ENCODE measurements at places on chromosomes 6 and 20. TPM values are rescaled to one million over a fixed set of nuclear protein-coding genes. Genes with fewer than 3 reads are reported as not detected.

The PRDM13 gene
- not detected for polyA plus RNA-seq

The PRPF6 gene
- 88.8 TPM for polyA plus RNA-seq

The MROH8 gene
- 6.7 TPM for polyA plus RNA-seq

The STMND1 gene
- polyA plus RNA-seq, result 0.14 TPM

The HSPA1B gene
- polyA plus RNA-seq, result 111 TPM

The SLC22A16 gene
- polyA plus RNA-seq, result 0.67 TPM

The ADA gene
- 6.6 TPM for polyA plus RNA-seq

The SPATA25 gene
- 7.8 TPM for polyA plus RNA-seq

The FKBP1A gene
- 358 TPM for polyA plus RNA-seq

The KCNQ2 gene
- 9.0 TPM for polyA plus RNA-seq

The ENPP1 gene
- polyA plus RNA-seq, result 20.9 TPM

The FOXS1 gene
- polyA plus RNA-seq, result 4.9 TPM

The PM20D2 gene
- 38.3 TPM for polyA plus RNA-seq

The SRMS gene
- polyA plus RNA-seq, result 0.17 TPM

The MEP1A gene
- polyA plus RNA-seq, result not detected

The NNAT gene
- 97.6 TPM for polyA plus RNA-seq

The TPD52L2 gene
- polyA plus RNA-seq, result 99.6 TPM

The PTCRA gene
- polyA plus RNA-seq, result not detected

GRCh38 chr6:91464201-91464600 lies 877.3 kb upstream of the MAP3K7 start:
- DNase-seq, result no peak

- no peak for DNase-seq
These were observed 46.6 kb downstream of the MOXD1 start for GRCh38 chr6:132354517-132355167.

DNA sequence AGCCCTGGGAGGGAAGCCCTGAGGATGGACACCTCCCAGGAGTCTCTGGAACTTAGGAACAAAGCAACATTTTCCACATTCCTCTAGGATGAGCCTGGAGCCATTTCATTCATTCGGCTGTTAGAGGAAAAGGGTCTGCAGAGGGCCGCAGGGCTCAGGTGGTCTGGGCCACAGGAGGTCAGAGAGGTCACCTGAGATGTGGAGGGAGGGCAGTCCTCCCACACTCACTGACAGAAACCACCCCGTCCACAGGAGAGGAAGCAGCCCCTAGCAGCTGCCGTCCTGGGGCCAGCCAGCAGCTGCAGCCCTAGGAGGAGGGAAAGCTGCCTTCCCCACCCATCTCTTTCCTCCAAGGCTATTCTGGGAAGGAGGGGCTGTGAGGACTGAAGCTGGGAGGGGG lies 207.0 kb downstream of the CDC5L start:
- DNase-seq, result no peak

DNA sequence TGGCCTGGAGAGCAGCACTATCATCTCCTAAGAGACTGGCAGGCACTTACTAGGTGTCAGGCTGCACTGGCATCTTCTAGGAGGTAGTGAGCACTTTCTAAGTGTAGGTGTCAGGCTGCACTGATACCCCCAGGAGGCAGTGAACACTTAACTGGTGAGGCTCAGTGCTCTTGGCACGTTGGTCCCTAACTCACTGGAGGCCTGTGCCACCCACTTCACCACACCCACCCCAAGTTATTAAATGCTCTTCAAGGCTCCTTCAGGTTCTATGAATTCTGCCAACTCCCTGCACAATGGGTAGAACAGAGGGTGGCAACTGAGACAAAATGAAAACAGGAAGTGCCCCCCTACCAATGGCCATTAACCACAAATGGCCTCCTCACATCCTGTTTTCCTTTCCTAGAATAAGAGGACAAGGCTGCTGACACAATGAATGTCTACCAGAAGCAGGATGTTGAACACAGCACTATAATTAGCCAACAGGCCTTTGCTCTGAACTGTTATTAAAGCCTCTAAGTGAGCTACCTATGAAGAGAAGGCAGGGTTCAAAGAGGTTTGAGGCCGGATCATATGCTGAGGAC lies 29.4 kb downstream of the NCOA5 start:
- no peak for DNase-seq

- DNase-seq, result no peak
These were observed 11.9 kb downstream of the NT5E start for GRCh38 chr6:85461798-85462170.

GRCh38 chr20:49914310-49915117 lies 815 bp downstream of the SPATA2 start:
- no peak for DNase-seq

DNA sequence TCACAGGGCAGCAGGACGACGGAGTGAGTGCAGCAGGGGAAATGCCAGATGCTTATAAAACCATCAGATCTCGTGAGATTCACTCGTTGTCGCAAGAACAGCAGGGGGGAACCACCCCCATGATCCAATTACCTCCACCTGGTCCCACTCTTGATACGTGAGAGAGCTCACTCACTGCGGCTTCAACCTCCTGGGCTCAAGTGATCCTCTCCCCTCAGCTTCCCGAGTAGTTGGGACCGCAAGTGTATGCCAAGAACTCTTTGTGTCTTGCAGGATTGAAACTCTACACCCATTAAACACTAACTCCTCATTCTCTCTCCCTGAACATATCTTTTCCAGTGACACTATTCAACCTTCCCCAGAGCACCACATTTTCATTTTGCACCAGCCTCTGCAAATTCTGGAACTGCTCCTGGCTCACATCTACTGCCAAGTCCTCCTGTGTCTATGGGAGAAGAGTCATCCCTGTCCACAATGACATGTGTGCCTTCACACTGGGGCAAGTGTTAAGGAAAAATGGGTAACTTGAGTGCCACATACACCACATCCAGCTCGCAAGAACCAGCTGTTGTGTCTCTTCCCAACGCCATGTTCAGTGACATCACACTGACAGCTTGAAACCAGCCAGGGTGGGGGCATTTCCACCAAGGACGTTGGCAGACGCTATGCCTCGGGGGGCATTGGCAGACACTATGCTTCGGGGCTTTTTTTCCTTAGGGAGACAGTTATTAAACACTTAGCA lies 14.7 kb upstream of the TAF4 start:
- no peak for DNase-seq

DNA sequence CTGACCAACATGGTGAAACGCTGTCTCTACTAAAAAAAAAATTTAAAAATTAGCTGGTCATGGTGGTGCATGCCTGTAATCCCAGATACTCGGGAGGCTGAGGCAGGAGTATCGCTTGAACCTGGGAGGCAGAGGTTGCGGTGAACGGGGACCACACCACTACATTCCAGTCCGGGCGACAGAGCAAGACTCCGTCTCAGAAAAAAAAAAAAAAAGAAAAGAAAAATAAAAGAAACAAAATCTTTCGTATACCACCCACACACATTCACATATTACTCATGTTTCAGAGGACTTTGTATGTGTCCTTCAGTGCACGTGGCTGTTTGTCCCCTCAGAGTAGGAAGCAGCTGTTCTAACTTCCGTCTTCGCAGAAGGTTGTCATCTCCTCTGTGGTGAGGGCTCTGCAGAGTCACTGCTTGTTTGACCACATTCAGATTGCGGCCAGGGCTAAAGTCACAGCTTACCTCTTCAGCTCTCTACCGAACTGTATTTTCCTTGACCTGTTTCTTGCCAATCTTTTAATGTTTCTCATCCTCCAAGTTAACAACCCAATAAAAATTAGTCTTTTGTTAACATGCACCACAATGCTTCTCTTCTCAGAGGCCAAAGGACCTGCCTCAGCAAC lies 36.6 kb upstream of the HIVEP1 start:
- no peak for DNase-seq

- no peak for DNase-seq
These were observed 295.6 kb upstream of the PLN start for GRCh38 chr6:118252474-118252873.

DNA sequence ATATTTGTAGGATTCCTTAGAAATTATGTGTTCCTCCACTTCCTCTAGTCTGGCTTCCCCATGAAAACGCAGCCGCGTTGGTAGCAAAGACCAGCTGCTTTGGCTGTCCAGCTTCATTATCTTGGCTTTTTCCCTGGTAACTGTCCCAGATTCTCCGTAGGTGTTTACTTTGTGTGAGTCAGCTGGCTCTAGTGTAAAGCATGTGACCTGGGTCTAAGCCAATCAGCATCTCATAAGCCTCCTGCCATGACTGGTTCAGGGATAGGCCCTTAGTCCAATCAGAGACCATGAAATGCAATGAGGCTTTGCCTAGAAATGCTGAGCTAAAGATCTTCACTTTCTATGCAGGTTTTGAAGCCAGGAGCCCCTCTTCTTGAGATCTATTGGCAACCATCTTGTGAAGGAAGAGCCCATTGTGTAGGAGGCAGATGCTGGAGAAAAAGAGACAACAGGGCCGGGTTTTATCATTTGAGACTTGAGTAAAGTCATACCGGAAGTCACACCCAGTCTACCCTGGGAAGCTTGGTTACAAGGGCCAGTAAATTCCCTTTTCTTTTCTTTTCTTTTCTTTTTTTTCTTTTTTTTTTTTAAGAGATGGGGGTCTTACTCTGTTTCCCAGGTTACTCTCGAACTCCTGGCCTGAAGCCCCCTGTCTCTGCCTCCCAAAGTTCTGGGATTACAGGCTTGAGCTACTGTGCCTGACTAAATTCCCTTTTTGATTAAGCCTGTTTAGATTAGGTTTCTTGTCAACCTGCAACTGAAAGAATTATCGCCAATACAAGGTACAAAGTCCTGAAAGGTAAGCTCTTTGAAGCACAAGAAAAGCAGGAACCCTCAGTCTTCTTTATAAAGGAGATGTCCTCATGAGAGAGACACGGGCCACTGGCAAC lies 256.5 kb upstream of the RREB1 start:
- no peak for DNase-seq

- DNase-seq, result no peak
These were observed 12.0 kb downstream of the TOMM6 start for GRCh38 chr6:41799559-41799911.

DNA sequence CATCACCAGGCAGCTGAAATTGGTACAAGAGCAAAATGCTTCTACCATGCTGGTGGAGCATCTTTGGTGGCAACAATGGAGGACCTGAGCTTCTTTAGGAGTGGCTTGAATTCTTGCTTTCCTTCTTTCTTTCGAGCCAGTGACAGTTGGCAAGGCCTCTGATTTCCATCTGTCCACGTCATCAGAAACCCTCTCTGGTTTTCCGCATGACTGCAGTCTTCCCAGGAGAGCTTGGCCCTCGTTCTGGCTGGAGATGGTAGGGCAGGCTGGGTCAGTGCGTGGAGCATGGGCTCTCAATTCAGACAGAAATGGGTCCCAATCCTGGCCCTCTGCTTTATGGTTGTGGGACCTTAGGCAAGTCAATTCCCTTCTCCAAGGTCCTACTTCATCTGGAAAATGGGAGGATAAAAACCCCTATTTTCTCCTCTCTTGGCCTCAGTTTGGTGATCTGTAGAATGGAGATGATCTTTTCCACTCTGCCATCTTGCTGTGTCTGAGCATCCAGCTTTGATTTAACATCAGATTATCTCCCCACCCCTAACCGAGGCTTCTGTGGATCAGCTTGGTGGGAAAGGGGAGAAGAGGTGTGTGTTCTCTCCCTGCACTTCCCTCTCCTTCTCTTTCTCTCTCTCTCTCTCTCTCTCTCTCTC lies 3.6 kb upstream of the BPIFB1 start:
- no peak for DNase-seq

DNA sequence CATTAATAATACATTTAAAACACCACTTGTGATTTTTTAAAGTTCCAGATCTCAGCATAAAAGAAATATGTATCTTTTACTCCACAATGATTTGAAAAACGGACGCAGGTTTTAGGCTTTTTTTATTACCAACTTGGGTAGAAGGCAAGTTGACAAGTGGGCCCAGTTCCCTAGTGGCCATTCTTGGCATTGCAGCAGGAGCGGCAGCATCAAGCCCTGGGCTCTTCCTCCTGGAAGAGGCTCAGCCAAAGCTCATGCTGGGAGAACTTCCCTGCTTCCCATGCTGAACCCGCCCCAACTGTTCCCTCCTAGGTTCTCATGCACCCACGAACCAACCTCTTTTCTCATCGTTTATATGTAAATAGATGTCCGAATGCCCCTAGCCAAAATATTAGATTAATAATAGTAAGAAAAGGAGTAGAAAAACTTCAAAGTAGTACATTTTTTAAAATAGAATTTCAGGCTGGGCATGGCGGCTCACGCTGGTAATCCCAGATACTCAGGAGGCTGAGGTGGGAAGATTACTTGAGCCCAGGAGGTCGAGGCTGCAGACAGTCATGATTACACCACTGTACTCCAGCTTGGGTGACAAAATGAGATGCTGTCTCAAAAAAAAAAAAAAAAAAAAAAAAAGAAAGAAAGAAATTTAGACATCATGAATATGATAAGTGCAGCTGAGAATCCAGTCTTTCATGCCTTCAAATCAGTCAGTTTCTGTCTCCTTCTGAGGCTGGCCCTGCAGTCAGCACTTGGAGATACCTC lies 18.2 kb upstream of the MYB start:
- no peak for DNase-seq

- no peak for DNase-seq
These were observed 5.3 kb downstream of the TP53TG5 start for GRCh38 chr20:45372646-45373352.

GRCh38 chr20:24441661-24442060 lies 27.8 kb upstream of the SYNDIG1 start:
- no peak for DNase-seq

DNA sequence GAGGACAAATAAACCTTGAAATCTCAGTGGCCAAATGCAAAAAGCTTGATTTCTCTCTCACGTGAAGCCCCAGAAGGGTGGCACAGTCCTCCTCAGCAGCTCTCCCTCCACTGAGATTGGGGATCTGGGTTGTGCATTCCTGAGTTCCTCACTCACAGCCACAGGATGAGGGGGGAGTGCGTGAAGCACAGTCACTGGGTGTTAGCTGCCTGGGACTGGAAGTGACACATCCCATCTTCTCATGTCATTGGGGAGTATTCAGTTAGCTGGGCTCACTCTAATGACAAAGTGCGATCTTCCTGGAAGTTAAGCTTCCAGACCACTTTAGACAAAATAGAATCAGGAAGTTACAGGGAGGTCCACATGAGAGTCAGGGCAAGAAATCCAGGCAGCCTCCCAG lies 192.2 kb upstream of the LRFN2 start:
- no peak for DNase-seq

DNA sequence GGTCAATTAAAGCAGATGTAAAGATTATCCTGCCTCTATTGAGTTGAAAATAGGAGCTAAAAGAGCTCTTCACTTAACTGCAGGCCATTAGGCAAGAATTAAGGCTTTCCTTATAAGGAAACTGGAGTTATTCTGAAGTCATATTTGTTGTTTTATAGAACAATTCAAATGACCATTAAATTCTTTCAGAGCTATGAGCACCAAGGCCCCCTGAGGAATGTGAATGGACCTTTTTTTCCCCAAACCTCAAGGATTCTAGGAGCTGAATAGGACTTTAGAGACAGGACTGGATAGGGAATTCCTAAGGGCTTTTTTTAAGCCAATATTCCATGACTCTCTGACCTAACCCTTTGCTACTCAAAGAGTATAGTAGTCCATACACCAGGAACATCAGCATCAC lies 565.7 kb upstream of the BTBD3 start:
- DNase-seq, result no peak

GRCh38 chr6:90293319-90293953 lies 3.2 kb downstream of the BACH2 start:
- DNase-seq, result no peak

Measured in left renal pelvis (tissue), 4 donors.